Amniotic stem cell (primary cell): ENCODE measurements at places on chromosomes 4 and X.

- DNase-seq, result no peak
Observed at GRCh38 chr4:9893329-9894108, 112.1 kb downstream of the DRD5 start.

DNA sequence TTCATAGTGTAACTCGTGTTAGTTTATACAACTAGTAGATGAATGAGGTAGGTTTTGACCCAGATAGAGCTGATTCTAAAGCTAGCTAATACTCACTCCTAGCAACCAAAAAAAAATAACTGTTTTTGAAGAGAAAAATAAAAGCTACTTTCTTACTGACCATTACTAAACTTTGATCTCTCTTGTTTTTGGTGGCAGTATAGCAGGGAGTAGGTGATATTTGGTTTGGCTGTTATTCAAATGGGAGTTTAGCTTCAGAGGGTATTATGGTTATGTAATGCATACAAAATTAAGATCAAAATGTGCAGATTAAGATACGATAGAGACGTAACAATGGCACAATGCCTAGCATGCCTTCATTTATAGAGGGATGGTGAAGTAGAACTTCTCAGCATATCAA lies 1104.5 kb downstream of the PCDH19 start:
- DNase-seq, result no peak

GRCh38 chr4:39450618-39451017 lies 8.1 kb downstream of the RPL9 start:
- no peak for DNase-seq

DNA sequence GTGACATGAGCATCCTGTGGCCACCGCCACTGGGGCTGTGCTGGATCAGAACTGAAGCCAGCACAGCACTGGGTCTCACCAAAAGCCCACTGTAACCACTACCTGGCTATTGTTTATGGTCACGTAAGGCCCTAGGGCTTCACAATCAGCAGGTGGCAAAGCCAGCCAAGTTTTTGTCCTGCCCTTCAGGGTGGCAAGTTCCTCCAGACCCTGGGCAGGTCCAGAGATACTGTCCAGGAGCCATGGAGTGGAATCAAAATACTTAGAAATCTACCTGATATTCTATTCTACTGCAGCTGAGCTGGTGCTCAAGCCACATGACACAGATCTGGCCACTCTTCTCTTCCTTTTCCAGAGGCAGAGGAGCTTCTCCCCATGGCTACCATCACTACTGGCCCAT lies 121.2 kb upstream of the CXXC4 start:
- DNase-seq, result no peak

DNA sequence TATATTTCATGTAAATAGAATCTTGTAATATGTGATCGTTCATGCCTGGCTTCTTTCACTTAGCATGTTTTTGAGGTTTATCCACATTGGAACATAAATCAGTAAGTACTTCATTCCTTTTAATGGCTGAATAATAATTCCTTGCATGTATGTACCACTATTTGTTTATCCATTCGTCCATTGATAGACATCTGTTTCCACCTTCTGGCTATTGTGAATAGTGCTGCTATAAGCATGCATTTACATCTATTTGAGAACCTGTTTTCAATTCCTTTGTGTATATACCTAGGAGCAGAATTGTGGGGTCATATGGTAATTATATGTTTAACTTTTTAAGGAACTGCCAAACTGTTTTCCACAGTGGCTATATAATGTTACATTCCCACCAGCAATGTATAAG lies 356.7 kb upstream of the DIPK2B start:
- no peak for DNase-seq

GRCh38 chrX:21843179-21843578 lies 3.8 kb downstream of the MBTPS2 start:
- no peak for DNase-seq

DNA sequence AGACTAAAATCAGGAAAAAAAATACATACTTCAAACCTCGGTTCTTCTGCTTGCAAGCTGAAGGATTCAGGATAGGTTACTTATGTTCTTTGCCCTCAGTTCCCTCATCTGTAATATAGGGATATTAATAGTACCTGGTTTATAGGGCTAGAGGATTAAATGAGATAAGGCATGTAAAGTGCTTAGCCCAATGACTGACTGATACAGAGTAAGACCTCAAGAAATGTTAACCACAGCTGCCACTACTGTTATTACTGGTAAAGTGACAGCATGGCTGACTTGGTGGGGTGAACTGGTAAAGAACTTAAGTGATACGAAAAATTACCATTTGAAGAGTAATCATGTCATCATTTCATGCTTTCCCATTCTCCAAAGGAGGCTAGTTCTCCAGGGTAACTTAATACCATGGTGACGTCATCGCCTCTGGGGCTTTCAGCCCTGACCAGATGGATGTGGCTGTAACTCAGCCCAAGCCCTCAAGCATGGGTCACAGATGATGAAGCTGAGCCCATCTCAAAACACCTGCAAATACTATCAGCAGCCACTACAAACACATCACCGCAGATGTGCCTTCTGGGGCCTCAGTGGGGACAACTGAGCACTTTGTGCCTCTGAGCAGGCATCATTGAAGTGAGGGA lies 44.5 kb upstream of the SCML1 start:
- peak; percentile 24 for DNase-seq

GRCh38 chrX:3428792-3429191 lies 82.3 kb upstream of the MXRA5 start:
- no peak for DNase-seq

- no peak for DNase-seq
Observed at GRCh38 chr4:76697129-76697803, 200.7 kb downstream of the SOWAHB start.

GRCh38 chrX:140091125-140091886 lies 126.0 kb upstream of the CXorf66 start:
- DNase-seq, result no peak

DNA sequence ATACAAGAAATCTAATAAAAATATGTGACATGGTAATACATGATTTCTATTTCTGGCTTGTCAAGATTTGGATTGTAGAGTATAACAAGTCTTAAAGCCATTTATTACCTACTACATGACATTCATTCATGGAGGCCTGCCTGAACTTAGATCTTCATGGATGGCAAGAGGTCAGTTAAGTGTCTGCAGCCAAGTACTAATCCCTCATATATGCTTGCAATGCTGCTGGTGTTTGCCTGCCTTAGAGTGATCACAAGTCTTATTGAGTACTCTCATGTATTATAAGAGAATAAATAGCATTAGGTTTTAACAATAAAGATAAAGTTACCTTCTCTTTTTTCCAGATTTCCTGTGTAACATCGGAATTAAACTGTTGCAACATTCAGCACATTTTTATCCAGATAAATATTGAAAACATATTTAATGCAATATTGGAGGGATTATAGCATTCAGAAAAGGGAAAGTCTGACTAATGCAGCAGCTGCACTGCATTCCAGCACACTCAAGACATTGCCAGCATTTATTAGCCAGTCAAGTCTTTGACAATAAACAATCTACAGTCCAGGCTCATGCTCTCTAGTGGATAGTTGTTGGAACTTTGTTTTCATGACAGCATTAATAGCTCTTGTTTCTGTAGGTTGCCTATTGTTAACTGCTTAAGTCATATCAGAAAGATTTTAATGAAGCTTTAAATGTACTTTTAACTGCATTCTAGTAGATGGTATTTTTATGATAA lies 737.1 kb downstream of the FAT4 start:
- peak; percentile 62 for DNase-seq

GRCh38 chr4:109296527-109296926 lies 5.9 kb downstream of the COL25A1 start:
- DNase-seq, result no peak
